ENCODE measurements at places on chromosomes 16 and 17. TPM values are rescaled to one million over a fixed set of nuclear protein-coding genes. Genes with fewer than 3 reads are reported as not detected.

CHD9 gene
- 66.6 TPM for polyA plus RNA-seq

DNA sequence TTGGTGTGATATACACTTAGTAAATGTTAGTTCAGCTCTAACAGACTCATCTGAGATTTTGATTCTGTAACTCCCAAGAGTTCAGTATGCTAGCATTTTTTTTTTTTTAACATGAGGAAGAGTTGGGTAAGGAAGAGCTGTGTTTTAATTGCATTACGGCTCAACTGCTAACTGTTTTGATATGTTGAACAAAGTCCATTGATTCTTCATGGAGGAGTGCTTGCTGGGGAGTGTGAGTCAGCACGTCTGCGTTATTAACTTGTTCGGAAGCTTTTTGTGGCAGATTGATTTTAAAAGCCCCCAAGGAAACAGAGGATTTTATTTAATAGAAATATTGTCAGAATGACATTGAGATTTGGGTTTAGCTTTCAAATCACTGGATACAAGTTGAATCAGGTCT, 45.8 kb downstream of the PITPNC1 start:
- no peak for DNase-seq

GRCh38 chr16:600781-601180, 10.9 kb downstream of the RAB40C start:
- no peak for DNase-seq

DNA sequence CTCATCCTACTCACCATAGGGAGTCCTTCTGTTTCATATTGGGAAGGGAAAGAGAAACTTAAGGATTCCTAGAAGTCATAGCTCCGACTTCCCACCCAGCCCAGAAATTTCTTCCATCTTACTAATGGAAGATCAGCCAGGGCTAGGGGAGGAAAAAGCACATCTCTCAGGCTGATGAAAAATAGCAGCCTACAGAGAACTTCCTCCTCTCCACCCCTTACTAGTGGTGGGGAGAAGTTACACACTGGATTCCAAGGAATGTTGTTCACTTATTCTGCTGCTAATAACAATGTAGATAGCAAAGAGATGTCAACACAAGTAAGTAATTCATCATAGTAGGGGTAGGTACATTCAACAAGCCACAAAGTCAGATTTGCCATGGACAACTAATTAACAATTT, 94.4 kb downstream of the SPACA3 start:
- no peak for DNase-seq

- DNase-seq, result no peak
Measured at GRCh38 chr17:30091771-30092170, 24.8 kb upstream of the NSRP1 start.

KAT7 gene
- polyA plus RNA-seq, result 49.9 TPM

GRCh38 chr17:245611-246010, 64.2 kb upstream of the DOC2B start:
- DNase-seq, result no peak

- DNase-seq, result no peak
Measured at GRCh38 chr17:32240750-32241149, 24.9 kb upstream of the RHBDL3 start.

- DNase-seq, result no peak
Measured at GRCh38 chr17:81388612-81389367, 6.5 kb upstream of the BAHCC1 start.

- no peak for DNase-seq
Measured at GRCh38 chr16:85944572-85945423, 45.8 kb downstream of the IRF8 start.

TEX19 gene
- polyA plus RNA-seq, result not detected

FXR2 gene
- 42.8 TPM for polyA plus RNA-seq

CX3CL1 gene
- 30.1 TPM for polyA plus RNA-seq

DNA sequence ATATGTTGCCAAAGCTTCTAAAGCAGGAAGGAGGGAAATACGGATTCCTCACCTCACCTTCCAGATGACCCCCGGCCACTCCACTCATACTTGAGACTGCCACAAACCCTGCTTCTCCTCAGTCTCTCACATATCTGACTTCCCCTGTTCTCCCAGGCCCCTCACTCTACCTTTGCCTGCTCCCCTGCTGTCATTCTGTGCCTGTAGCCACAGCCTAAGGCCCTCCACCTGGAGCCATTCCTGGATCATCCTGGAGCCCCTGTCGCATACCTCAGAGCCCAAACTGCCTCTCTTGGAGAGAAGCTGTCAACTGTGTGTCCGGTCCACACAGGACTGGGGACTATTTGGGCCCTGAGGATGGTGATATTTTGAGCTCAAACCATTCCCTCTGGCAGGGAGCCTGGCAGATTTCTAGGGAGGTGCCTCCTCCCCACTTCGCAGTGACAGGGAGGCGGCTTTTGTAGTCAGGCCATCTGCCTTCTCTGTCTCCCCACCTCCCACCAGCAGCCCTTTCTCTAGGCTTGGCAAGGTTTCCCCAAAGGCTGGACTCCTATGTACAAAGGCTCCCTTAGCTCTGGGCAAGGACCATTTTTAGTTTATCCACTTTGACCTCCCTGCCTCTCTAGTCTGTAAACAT, 2.3 kb upstream of the MED24 start:
- no peak for DNase-seq

DNA sequence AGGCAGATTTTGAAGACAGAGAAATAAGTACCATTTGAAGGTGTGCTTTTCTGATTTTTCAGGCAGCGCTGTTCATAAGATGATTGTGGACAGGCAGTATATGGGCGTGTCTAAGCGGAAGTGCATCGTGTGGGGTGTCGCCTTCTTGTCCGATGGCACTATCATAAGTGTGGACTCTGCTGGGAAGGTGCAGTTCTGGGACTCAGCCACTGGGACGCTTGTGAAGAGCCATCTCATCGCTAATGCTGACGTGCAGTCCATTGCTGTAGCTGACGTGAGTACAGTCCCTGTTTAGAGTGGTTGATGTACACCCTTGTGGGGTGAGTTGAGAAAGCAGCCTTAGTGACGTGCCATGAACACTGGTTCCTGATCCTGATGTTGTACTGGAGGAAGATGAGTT, 10.7 kb downstream of the UTP4 start:
- no peak for DNase-seq

- no peak for DNase-seq
Measured at GRCh38 chr17:49873466-49873865, 25.6 kb upstream of the TAC4 start.

LHX1 gene
- polyA plus RNA-seq, result 76.2 TPM

EFCAB5 gene
- polyA plus RNA-seq, result 3.0 TPM

DNA sequence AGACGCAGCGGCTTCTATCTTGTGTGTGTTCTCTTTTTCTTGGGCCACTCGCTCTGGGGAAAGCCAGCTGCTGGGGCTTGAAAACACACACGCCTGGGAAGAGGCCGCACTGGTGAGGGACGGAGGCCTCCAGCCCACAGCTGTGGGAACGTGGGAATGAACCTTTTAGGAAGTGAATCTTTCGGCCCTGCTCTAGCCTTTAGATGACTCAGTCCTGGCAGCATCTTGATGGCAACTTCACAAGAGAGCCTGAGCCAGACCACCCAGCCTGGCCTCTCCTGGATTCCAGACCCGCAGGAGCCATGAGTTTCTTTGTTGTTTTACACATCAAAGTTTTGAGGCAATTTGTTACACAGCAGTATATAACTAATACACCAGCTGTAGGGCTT, 2.2 kb upstream of the PDPK1 start:
- no peak for DNase-seq

- DNase-seq, result no peak
Measured at GRCh38 chr16:79468121-79468552, 132.4 kb downstream of the MAF start.

GRCh38 chr16:88472069-88472468, 19.0 kb downstream of the ZFPM1 start:
- no peak for DNase-seq

DNA sequence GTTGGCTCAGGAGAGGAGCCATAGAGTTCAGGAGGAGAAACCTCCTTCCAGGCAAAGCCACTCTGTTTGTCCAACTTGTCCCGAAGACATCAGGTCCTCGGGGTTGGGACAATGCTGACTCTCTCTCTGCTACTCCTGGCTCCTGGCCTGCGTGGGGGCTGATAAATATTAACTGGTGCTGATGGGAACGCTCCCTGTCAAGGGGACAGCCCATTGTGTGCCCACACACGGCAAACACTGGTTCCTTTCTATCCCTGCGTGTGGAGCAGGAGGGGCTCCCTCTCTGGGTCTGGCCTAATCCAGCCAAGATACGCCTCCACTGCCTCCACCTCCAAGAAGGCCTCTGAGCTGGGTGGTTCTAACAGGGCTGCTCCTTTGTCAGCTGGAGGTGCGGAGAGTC, 4.4 kb downstream of the KIF19 start:
- no peak for DNase-seq

- no peak for DNase-seq
Measured at GRCh38 chr16:24349320-24349719, 93.2 kb downstream of the CACNG3 start.

- no peak for DNase-seq
Measured at GRCh38 chr16:57196753-57197152, 10.6 kb downstream of the RSPRY1 start.

DNA sequence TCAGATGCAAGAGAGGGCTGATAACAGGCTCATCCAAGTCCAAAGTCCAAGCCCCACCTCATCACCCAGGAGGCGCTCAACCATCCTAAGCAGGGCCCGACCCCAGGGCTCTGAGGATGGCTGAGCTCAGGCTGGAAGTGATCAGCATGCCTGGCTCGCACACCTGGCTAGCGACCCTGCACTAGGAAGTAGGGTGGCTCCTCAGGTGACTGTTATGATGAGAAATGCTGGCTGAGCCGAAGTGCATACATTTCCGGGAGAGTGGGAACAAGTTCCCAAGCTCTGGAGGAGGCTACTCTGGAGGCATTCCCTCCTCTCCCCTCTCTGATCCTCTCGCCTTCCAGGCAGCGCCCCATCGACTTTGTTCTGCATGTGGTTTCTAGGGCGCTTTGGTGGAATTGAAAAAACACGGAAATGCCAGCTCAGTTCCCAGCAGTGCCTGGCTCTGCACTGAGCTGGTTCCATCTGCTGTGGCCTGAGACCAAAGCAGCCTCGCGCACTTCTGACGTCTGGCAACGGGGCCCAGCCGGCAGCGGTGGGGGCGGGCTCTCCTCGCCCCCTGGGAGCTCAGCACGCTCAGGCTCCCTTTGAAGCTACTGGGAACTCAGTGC, 130.3 kb downstream of the IRF8 start:
- no peak for DNase-seq

ABCA9 gene
- 1.9 TPM for polyA plus RNA-seq

All from right renal cortex interstitium (tissue), 3 donors.